ENCODE measurements at places on chromosomes 5 and 9.

- no peak for DNase-seq
Measured at GRCh38 chr5:140246378-140247122, 56.4 kb downstream of the PFDN1 start.

GRCh38 chr5:96901384-96901783, 25.1 kb downstream of the ERAP2 start:
- no peak for DNase-seq

GRCh38 chr5:169161022-169161680, 139.8 kb downstream of the SLIT3 start:
- DNase-seq: no peak

GRCh38 chr5:174177531-174177930, 132.0 kb downstream of the NSG2 start:
- no peak for DNase-seq

GRCh38 chr5:65970481-65971367, 44.3 kb downstream of the ERBIN start:
- DNase-seq: no peak

- peak; percentile 97 for DNase-seq
Measured at GRCh38 chr5:150081541-150082283, 4.6 kb downstream of the CSF1R start.

GRCh38 chr9:129880654-129881546, 45.6 kb downstream of the USP20 start:
- no peak for DNase-seq

GRCh38 chr5:157198277-157198986, 17.8 kb downstream of the ITK start:
- DNase-seq: no peak

DNA sequence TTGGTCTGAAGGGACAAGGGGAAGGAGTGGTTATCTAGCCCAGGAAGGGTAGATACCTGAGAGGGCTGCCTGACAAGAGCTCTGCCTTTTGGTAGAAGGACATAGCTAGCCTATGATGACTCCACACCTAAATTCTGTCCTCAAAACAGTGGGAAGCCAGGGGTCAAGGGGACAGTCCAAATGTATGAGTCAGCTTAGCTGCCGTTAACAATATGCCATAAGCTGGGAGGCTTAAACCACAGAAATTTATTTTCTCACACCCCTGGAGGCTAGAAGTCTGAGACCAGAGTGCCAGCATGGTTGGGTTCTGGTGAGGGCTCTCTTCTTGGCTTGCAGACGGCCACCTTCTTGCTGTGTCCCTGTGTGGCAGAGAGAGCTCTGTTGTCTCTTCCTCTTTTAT, 306.4 kb downstream of the NTRK2 start:
- no peak for DNase-seq

GRCh38 chr9:79774356-79774755, 202.6 kb downstream of the TLE4 start:
- no peak for DNase-seq

DNA sequence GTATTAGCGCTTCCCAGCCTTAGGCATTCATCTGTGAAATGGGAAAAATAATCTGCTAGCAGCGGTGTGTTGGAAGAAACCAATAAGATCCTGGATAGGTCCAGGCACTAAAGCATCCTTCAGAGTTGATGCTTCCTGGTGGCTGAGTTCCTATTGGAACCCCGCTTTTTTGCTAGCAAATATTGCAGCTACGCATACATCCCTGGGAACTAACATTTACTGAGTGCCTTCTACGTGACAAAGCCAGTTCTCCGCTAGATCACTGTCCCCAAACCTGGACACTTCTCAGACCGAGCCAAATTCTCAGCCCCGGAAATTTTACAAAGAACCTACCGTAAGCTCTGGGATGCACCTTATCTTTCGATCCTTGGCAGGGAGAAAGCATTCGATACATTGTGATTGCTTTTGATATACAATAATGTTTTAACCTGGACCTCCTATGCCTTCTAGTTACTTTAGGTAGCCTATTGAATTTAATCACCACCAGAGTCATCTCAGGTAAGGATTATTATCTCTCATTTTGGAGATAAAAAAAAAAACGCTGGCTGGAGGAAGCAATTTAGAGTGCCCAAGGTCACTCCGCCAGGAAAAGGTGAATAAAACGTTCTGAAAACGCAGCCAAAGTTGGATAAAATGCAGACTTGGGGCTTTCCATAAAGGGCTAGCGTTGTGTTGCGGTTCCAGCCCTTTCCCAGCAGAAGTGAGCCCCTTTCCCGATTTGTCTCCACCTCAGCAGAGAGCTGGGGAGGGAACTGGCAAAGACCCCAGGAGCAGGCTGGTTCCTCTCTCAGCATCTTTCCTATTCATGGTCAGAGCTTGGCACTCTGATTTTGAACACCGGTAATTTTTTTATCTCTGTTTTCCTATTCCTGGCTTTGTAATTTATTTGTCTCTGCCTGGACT, 2.6 kb upstream of the MSX2 start:
- no peak for DNase-seq

GRCh38 chr5:65144136-65144871, 337.4 kb downstream of the ADAMTS6 start:
- no peak for DNase-seq

DNA sequence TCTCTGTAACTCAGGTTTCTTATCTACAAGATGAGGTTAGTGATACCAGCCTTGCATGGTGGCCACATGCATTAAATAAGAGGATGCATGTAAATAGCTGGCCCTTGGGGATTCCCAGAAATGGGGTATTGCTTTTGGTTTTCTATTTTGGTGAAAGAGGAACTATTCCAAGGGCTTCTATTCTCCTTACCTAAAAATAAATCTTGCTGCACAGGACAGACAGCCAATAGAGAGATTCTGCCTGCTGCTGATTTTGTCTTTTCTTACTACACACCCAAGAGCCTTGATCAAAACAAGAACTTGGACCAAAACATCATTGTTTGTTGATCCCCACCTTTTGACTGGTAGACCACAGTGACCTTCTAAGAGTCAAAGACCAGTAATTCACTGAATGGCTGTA, 161.8 kb downstream of the PJA2 start:
- peak; percentile 67 for DNase-seq

GRCh38 chr5:34035756-34036155, 7.3 kb downstream of the C1QTNF3 start:
- no peak for DNase-seq

DNA sequence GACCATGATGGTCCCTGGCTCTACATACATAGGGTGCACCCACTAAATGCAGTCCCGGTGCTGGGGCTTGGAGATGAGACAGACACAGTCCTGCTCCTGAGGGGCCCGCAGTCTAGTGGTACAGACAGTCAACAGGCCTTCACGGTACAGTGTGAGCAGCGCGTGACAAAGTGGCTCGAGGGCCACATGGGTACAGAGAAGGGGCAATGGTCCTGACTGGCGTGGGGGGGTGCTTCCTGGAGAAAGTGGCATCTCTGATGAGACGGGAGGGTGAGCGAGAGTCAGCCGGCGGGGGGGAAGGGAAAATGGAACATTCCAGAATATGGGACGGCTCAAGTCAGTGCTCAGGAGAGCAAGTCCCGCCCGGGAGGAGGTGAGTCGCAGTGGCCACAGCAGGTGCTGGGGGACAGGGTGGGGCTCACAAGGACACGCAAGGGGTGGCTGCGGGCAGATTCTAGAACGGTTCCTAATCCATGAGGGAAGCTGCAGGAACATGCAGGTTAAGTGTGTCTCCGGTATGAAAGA, 38.0 kb downstream of the WHRN start:
- DNase-seq: no peak

DNA sequence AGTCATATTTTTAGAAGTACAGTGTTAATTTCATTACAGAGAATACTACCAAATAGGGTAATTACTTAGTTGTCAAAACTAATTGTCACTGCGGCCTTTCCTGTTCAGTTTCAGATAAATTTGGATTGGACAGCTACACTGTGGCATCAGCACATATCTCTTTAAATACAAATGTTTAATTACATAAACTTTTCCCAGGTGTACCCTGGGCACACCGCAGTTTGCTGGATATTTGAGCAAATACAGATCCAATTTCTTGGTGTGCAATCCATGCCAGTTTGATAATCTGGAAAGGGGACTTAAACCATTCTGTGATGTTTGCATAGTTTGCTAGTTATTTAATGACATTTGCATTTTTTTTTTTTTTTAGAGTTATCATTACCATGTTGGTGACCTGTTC, 10.8 kb downstream of the ATP6V0E1 start:
- DNase-seq: no peak

- no peak for DNase-seq
Measured at GRCh38 chr5:108295578-108296368, 86.1 kb downstream of the FBXL17 start.

- DNase-seq: no peak
Measured at GRCh38 chr5:124172389-124173003, 573.9 kb downstream of the ZNF608 start.

GRCh38 chr9:84224246-84224645, 116.3 kb downstream of the SLC28A3 start:
- peak; percentile 20 for DNase-seq

GRCh38 chr5:139061274-139061673, 136.9 kb downstream of the SIL1 start:
- no peak for DNase-seq

- no peak for DNase-seq
Measured at GRCh38 chr9:38413283-38413682, 11.0 kb downstream of the IGFBPL1 start.

GRCh38 chr9:91714020-91714806, 235.8 kb downstream of the ROR2 start:
- peak; percentile 53 for DNase-seq

DNA sequence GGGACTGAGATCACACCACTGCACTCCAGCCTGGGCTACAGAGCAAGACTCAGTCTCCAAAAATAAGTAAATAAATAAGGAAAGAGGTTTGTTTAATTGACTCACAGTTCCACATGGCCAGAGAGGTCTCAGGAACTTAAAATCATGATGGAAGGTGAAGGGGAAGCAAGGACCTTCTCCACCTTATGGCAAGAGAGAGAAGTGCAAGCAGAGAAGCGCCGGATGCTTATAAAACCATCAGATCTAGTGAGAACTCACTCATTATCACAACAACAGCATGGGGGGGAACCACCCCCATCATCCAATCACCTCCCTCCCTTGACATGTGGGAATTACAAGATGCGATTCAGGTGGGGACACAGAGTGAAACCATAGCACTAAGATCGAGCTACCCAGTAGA, 22.8 kb upstream of the RGMB start:
- DNase-seq: peak; percentile 57

- DNase-seq: no peak
Measured at GRCh38 chr5:61746831-61747575, 414.9 kb downstream of the ZSWIM6 start.

- peak; percentile 56 for DNase-seq
Measured at GRCh38 chr5:54243483-54244080, 66.8 kb downstream of the ARL15 start.

DNA sequence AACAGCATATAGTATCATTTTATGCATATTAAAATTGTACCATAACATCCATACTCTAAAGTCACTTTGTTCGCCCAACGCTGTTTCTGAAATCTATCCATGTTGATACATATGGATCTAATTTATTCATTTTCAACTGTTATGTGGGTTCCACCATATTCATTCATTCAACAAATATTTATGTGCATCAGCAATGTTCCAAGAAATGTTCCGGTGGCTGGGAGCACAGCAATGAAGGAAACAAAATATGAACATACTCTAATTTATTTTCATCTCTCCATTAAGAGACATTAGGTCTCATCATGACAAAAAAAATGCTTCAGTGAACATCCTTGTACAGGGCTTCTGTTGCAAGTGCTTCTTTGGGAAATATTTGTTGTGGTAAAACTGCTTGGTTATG, 75.4 kb downstream of the MARCHF3 start:
- no peak for DNase-seq

- DNase-seq: no peak
Measured at GRCh38 chr5:66344544-66344943, 200.4 kb downstream of the SREK1 start.

GRCh38 chr9:126722922-126723806, 81.7 kb upstream of the ZBTB43 start:
- peak; percentile 71 for DNase-seq

DNA sequence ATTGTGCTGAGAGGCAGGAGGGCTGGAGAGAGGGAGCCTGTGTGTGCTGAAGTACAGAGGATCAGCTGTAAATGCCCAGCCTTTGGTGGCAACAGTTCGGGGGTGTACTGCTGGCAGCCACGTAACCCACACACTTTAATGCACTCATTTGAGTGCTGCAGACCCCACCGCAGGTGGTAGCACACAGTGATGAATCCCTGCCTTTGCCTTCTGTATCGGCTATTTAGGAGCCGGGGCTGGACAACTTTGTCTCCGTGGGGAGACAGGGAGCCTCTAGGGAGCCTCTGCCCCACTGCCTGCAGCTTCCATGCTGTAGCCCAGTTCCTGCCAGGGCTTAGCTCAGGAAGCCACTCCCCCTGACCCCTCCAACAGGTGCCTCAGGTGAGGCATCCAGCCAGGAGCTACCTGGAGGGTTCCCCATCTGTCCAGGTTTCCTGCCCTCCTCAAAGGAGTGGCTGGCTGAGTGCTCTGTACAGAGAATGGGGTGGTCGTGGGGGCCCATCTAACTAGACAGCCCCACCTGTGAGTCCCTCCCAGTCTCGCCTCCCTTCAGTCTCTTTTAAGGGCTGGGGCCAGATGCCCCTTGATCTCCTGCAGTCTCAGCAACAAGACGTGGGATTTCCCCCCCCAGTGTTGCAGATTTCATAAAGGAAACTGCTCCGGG, 44.5 kb downstream of the SECISBP2 start:
- no peak for DNase-seq

DNA sequence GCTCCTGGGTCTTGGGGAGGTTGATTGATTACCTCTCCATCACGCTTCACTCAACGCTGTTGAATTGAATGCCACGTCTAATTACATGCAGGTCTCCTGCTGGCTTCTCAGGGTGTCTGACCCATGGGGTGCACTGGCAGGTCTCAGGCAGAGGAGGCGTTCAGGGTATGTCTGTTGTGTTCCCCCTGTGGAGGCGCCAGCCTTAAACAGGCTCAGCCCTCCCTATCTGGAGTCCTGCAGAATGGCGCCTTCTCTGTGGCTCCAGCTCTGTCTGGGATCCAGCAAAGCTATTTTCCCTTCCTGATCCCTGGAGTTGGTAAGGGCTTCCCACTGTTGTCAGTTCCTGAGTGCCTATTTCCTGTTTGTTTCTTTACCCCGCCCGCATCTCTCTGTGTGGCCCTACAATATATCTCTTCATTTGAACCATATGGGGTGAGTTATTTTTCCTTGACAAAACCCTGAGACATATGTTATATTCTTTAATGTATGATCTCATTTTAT, 150.0 kb downstream of the NTRK2 start:
- DNase-seq: no peak

Data from KBM-7 (cell line).